ENCODE measurements at places on chromosomes 3 and 15.

GRCh38 chr3:14415501-14415900 lies 13.1 kb downstream of the SLC6A6 start:
- no peak for DNase-seq

- DNase-seq, result no peak
These were observed 137.5 kb upstream of the ABHD17C start for GRCh38 chr15:80557441-80558234.

- no peak for DNase-seq
These were observed 161.7 kb upstream of the HES1 start for GRCh38 chr3:193974191-193974652.

DNA sequence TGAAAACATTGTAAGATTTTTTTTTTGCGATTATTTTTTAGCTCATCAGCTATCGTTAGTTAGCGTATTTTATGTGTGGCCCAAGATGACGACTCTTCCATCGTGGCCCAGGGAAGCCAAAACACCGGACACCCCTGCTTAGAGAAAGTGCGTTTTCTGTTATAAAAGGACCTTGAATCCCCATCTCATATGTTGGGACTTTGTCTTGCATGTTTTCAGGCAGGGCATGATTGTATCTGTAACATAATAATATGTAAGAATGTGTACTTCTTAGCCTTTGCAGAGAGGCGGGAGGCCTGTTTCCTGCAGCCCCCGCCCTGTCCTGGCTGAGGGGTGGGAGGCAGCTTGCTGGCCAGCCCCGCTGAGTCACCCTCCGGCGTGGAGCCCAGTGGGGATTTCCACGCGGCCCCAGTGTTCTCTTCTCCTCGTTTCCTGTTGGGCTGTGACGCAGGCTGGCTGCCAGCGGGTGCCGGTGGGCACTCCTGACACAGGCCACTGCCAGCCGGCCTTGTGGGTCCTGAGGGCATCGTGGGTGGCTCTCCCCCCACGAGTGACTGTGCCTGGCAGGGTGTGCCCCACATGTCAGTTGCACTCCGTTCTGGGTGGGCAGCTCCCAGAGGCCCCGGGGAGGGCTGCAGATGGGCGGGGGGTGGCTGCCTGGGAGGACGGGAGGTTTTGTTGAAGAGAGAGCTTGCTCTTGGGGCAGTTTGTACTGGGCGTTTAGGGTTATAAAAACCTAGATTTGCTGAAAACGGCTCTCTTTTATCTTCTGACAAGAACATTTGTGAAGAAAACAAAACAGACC lies 55.6 kb downstream of the SMAD3 start:
- DNase-seq, result peak; percentile 67

- no peak for DNase-seq
These were observed 30.2 kb downstream of the SEMA7A start for GRCh38 chr15:74403588-74403919.

- DNase-seq, result no peak
These were observed 21.5 kb downstream of the PTPRG start for GRCh38 chr3:61582846-61583245.

Data from stimulated activated CD8-positive, alpha-beta memory T cell treated with anti-CD3 and anti-CD28 coated beads, Interleukin-7, amount 100 ng/mL, for 1 hour (primary cell).